ENCODE measurements at places on chromosomes 7 and 10.

DNA sequence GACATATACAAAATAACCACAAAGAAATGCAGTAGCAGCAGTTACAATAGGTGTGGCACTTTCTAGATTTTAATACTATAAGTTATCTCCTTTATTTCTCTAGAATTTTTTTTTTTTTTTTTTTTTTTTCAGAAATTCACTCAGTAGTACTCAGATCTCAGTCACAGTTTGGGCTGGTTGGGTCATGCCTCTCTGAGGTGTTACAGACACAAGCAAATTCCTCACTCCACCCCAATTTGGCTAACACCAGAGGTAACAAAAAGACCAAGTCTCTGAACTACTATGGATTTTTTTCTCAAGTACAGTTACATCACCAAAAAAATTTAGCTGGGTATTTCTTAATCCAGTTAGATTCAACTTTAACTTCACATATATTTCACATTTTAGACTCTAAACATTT is 985.1 kb upstream of the LRRN3 start:
- DNase-seq = no peak

DNA sequence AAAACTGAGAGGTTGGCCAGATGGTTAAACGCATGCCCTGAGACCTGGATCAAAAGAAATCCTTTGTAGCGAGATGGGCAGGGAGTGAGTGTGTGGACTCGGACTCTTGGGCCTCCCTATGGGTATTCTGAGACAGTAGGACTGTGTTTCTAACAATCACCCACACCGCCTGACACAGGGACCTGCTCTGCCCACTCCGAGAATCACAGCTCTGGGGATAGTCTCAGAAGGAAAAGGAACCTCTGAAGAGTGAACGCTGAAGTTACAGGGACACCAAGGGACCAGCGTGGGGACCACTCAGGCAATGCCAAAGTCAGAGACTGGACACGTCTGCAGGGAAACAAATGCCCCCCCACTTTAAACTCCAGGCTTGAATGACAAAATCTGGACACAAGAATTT is 242.1 kb upstream of the TCERG1L start:
- DNase-seq = no peak

DNA sequence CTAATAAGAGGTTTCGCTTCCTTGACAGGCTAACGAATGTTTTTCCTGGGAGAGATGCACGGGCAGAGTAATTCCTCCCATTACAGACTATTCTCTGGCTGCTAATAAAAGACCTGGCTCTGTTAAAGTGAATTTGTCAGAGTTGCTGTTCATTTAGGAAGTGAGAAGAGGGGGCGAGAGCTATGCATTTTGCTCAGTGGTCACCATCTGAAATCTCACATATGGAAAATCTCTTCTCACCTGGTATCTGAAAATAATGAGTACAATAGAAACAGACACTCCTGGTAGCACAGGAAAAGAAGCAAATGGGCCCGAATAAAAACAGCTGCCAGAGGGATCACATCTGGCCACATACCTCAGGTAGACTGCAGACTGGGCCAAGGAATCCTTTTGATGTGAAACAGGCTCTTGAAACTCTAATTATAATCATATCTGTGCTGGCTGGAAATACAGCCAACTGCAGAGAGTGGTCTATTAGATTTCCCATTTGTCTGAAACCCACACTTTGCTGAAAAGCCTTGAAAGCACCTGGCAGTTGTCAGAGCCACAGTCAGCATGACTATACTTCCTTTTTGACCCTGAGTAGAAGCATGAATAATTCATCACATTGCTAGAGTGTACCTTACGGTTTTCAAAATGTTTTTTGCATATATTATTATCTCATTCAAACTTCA is 33.6 kb downstream of the AOAH start:
- no peak for DNase-seq

GRCh38 chr7:142690554-142691182 is 58.6 kb upstream of the PRSS1 start:
- no peak for DNase-seq

- no peak for DNase-seq
Measured at GRCh38 chr10:72736176-72736827, 44.4 kb downstream of the MCU start.

DNA sequence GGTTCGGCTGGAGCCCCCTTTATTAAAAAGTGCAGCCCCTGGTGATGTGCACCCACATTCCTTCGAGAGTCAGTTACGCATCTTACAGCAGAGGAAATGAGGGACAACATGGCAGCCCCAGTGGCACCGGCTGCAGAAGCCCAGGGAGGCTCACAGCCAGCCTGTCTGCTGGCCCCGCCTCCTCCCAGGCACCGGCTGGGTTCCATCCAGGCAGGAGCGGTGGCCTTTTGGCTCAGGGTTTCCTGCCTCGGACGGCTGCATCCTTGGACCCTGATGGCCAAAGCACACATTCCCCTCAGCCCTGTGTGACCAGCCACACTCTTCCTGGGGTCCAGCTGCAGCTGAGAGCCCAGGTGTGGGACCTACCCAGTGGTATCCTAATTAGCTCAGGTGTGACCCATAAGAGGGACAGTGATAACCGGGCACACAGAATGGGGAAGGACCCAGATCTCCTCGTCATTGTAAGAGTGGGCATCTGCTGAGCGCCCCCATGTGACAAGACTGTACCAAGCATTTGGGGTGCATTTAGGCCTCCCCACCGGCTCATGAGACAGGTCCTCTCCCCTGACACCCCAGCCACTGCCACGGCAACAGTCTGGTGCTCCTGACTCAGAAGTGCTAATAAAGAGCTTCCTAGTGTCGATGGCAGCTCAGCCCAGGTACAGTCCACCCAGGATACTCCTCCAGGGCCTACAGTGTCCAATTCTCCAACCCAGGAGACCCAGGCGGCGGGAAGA is 63.3 kb upstream of the CHST15 start:
- DNase-seq = no peak

GRCh38 chr7:38796626-38797501 is 112.1 kb downstream of the VPS41 start:
- DNase-seq = peak; percentile 44

- no peak for DNase-seq
Measured at GRCh38 chr10:32326119-32326518, 20.8 kb downstream of the EPC1 start.

- no peak for DNase-seq
Measured at GRCh38 chr10:99768556-99768955, 13.9 kb upstream of the ABCC2 start.

DNA sequence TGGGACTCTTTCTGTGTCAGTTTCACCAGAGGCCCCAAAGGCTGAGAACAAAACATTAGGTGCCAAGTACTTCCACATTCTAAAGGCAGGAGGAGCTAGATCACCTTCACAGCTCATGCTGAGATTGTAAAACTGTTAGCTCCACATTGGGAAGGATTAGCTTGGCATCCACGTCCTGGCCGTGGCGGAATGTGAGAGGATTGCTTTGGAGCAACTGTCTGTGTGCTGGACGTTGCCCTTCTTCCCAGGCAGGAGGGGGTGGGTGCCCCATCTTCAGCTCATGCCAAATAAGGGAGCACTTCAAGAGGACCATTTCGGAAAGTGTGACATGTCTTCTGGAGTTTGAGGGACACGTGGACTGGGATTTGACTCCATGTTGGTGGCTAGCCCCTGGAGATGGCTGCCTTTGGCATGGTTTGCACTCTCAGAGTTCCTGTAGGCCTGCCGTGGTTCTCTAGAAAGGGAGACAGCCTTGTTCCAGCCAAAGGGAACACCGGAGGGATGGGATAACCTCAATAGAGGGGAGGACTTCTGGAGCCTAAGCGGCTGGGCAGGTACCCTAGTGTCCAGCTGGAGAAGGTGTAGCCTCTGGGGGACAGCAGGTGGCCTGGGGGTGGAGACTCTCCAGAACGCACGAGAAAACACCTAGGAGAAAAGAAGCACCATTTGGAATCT is 19.9 kb upstream of the FMC1 start:
- peak; percentile 15 for DNase-seq

DNA sequence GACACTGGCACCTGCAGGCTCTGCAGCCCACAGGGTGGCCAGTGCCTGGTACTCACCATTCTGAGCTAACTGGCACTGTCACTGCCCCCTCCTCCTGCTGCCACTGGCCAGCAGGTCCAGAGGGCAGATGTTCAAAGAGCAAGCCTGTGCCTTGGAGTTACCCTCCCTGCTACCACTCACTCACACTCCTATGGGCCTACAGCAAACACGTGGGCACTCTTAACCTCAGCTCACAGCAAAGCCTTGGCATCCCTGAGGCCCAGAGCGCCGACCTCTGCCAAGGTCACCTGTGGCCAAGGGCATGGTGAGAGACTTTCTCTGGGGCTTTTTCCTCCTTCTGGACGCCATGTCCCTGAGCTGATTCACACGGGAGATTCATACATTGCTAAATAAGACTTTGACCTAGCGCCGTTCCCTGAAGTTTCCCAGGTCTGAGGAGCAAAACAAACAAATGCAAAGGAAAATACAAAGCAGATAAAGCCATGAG is 270.0 kb upstream of the PPP2R2D start:
- no peak for DNase-seq

GRCh38 chr10:21953585-21954057 is 49.9 kb downstream of the DNAJC1 start:
- DNase-seq = peak; percentile 61

- no peak for DNase-seq
Measured at GRCh38 chr7:101225650-101226049, 7.7 kb downstream of the ZNHIT1 start.

GRCh38 chr7:28957064-28957750 is 923 bp downstream of the TRIL start:
- DNase-seq = no peak

DNA sequence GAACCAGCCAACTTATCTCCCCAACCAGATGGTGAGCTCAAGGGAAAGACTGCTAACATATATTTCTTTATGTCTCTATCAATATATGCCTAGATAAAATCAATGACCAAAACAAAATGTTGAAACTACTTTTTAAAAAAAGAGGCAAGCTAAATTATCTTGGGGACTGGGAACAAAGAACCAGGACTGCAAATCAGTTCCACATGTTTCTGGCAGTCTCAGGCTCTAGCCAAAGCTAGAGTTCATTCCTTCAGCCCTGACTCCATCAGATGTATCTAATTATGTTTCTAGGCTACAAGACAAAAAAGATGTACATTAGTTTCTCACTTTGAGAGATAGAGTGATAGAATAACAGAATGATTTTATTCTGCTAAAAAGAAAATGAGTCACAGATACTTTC is 1290.3 kb upstream of the SORCS1 start:
- DNase-seq = no peak

DNA sequence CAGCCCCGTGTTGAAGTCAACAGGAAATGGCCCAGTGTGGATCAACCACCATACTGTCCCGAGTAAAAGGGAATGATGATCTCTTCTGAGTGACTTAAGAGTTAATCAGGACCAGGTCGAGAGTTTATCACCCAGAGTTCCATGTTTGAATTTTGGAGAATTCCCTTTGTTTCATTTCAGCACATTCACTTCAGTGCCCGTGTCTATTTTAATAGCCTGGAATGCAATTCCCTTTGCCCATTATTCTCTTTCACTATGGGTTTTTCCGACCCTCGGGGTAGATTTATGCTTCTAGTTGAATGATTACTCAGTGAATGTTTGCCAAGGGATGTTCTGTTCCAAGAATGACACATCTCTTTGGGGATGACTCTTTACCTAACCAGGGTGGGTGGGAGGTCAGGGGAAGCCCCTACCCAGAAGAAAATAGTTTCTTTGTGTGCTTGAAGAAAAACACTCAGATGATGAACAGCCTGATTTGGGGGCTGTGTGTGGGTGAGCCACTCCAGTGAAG is 594.9 kb downstream of the INHBA start:
- DNase-seq = no peak

GRCh38 chr7:88205179-88205578 is 14.7 kb downstream of the SRI start:
- DNase-seq = no peak

- no peak for DNase-seq
Measured at GRCh38 chr10:4255751-4256150, 470.7 kb upstream of the KLF6 start.

- DNase-seq = no peak
Measured at GRCh38 chr10:132550366-132551092, 12.9 kb downstream of the INPP5A start.

- DNase-seq = no peak
Measured at GRCh38 chr7:32592701-32593100, 97.4 kb downstream of the AVL9 start.

DNA sequence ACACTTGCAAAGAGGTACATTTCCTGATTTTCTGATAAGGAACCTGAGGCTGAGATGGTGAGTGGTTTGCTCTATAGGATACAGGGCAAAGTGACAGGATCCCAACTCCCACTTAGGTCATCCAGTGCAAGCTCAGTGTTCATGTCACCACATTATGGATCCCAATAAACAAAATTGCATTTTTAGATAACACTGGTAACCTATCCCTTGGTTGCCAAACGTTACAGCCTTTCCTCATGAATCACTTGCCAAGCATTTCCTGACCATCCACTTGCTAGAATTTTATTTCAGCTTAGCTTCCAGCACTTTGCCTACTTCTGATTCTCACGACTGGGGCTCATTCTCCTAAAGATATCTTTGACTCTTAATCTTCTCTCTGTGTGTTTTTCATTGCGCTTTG is 131.4 kb upstream of the ODAD2 start:
- DNase-seq = peak; percentile 48

- no peak for DNase-seq
Measured at GRCh38 chr7:117085769-117086463, 132.6 kb downstream of the ST7 start.

GRCh38 chr10:97434055-97434454 is 8.1 kb downstream of the PGAM1 start:
- DNase-seq = no peak

DNA sequence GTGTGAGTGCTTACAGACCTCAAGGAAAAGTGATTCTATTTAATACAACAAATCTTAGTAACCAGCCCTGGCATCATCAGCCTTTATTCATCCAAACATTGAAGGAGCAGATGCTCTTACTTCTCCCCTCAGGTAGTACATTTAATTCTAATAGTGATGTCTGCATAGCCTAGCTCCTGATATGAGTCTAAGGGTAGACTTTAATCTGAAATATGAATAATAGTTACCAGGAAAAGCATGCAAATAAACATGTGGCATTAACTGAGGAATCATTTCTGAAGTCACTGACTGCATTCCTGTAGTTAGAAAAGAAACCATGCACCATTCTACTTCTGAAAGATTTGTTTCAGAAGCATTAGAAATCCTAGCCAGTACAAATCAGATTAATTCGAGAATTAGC is 25.7 kb upstream of the LMBR1 start:
- no peak for DNase-seq

DNA sequence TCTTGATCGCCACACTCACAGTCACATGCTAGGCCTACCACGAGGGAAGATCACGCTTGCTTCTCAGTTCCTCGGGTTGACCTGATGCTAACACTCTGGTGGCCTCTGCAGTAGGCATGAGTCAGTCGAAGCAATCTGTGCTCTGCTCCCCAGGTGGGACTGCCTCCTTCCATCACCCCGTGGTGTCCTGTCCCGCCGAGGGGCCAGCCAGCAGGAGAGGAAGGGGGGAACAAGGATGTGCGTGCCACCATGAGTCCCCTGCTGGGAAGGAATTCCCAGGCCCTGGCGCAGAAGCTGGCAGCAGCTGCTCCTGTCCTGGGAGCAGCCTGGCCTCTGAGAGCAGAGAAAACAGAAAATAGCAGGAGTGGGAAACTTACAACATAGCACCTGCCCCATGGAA is 695.0 kb upstream of the NRP1 start:
- DNase-seq = no peak

All from HTR-8/SVneo (cell line).